ENCODE measurements at places on chromosomes 12 and 14.

DNA sequence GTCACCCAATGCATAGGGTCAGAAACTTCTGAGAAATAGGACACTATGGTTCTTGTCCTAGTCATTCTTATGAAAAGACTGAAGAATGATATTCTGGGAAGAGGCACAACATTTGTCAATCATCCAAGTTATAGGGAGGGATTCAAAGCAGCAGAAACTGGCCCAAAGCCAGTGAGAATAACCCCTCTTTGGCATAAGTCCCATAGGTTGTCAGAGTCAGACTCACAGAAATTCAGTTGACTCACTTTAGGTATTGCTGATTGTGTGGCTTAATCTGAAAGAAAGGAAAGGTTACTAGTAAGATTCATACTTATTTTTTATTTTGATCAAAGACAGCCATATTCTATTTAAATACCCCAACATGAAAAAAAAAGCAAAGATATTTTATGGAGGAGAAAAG lies 151.0 kb downstream of the SRGAP1 start:
- DNase-seq = no peak

GRCh38 chr14:97273540-97273939 lies 476.4 kb downstream of the VRK1 start:
- DNase-seq = no peak

DNA sequence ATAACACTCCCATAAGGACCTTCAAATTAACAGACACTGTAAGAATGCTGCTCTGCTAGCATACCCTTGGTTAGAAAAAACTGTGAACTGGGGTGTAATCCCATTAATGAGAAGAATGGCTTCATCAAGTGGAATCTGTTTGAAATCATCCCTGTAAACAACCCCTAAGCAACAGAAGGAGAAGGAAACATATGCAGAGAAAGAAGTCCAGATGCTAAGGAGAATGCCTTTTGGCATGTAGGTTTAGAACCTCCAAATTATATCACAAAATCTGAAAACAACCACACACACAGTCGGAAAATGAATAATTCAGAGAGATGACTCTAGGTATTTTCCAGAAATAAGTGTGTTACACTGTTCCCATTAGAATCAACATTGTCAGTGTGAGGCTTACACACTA lies 140.2 kb downstream of the NUAK1 start:
- no peak for DNase-seq

DNA sequence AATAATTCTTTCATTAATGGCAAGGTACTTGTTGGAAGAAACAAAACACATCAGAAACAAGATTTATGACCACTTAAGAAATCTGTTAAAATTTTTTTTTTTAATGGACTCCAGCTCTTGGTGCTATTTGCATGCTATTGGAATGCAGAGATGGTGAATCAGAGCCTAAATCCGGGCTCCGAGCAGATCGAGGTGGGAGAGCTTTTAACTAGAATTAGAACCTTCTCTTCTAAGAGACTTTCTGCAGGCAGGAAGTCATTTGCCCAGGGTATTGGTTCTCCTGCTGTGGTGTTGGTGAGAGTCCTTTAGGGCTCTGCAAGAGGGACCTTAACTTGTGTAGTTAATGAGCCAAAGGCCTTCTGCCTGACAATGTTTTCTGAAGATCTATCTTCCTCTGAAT lies 419.4 kb downstream of the SNAPC1 start:
- no peak for DNase-seq

DNA sequence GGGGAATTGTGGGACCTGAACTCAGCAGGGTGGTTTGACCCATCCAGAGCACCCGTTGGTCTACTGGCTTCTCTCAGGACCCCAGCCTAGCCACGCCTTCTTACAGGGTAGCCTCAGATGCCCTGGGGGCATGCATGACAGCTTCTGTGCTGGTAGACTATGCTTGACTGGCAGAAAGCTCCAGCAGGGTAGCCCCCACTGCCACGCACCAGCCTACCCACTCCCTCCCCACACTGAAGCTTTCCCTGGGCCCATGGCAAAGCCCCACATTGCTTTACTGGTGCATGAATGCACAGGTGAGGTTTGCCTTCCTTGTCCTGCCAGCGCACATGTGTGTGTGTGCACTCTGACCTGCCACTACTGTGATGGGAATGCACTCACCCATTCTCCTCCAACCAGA lies 772.2 kb downstream of the LRFN5 start:
- DNase-seq = no peak

DNA sequence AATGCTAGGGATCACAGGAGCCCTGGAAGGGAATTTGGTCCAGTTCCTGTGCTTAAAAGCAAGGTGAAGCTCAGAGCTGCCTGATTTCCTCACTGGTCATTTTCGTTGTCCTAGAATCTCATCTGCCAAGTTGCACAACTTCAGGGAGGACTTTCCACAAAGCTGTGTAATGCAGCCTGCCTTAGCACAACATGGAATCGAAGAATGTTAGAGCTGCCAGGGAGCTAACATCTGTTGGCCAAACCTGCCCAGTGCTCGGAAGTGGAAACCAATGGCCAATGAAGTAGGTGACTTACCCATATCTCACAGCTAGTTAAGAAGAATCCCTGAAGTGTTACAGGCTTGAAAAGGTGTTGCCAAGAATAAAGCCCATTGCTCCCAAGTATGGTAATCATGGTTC lies 79.9 kb upstream of the SSTR1 start:
- peak; percentile 47 for DNase-seq

GRCh38 chr14:51328772-51329353 lies 88.8 kb downstream of the TMX1 start:
- peak; percentile 69 for DNase-seq

GRCh38 chr14:68593806-68594536 lies 198.9 kb downstream of the ZFP36L1 start:
- peak; percentile 45 for DNase-seq

Data from IMR-90 (cell line).